ENCODE measurements at places on chromosomes 4 and X. TPM values are rescaled to one million over a fixed set of nuclear protein-coding genes. Genes with fewer than 3 reads are reported as not detected.

The ADAD1 gene
- not detected for polyA plus RNA-seq

GRCh38 chrX:8604131-8604530, 127.8 kb downstream of the ANOS1 start:
- DNase-seq, result no peak

GRCh38 chr4:168695288-168695687, 198.4 kb downstream of the PALLD start:
- DNase-seq, result no peak

The FAM47A gene
- polyA plus RNA-seq, result not detected

All from psoas muscle (tissue), 8 donors.